ENCODE measurements at places on chromosomes 4 and X.

GRCh38 chr4:124650614-124651013, 61.9 kb downstream of the ANKRD50 start:
- no peak for DNase-seq

DNA sequence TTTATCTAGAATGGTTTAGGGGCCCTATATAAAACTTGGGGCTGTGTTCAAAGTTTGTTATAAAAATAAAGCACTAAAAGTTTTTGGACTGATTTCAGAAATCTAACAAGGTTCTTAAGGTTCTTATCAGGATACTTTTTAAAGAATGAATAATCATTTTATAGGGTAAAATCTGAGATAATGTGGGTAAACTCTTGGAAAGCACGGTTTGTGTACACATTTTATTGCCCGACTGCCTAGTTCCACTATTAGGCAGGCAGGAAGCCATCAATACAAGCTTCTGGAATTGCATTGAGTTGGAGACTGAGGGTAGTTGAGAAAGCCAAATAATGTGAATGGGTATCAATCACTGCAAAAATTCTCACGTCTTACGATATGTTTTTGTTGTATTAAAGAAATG, 331.0 kb upstream of the PITX2 start:
- DNase-seq: no peak

GRCh38 chr4:115424852-115425251, 311.4 kb upstream of the NDST4 start:
- DNase-seq: no peak

DNA sequence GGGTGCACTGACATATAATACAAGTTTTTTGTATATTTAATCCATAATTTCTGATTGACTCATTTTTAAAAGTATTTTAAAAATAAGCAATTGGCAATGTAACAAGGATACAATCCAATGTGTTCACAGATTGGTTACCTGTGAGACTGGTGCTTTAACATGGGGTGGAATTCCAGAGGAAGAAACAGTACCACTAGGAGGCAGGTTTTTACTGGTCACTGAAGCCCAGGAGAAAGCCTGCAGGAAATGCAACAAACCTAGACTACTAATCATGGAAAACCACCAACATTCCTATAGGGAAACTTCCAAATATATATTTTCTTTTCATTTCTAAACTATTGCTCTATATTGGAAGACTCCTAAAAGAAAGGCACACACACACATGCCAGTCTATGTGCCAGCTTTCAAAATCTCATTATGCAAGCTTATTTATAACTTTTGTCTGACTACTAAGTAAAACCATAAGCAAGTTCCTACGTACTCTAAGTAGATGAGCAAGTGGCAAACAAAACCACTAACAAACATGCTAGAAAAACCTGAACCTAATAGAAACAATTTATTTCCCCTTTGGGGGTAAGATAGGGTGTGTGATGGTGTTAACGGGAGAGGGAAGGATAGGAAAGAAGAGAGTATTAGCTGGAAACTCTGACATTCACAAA, 19.2 kb downstream of the G3BP2 start:
- DNase-seq: no peak

DNA sequence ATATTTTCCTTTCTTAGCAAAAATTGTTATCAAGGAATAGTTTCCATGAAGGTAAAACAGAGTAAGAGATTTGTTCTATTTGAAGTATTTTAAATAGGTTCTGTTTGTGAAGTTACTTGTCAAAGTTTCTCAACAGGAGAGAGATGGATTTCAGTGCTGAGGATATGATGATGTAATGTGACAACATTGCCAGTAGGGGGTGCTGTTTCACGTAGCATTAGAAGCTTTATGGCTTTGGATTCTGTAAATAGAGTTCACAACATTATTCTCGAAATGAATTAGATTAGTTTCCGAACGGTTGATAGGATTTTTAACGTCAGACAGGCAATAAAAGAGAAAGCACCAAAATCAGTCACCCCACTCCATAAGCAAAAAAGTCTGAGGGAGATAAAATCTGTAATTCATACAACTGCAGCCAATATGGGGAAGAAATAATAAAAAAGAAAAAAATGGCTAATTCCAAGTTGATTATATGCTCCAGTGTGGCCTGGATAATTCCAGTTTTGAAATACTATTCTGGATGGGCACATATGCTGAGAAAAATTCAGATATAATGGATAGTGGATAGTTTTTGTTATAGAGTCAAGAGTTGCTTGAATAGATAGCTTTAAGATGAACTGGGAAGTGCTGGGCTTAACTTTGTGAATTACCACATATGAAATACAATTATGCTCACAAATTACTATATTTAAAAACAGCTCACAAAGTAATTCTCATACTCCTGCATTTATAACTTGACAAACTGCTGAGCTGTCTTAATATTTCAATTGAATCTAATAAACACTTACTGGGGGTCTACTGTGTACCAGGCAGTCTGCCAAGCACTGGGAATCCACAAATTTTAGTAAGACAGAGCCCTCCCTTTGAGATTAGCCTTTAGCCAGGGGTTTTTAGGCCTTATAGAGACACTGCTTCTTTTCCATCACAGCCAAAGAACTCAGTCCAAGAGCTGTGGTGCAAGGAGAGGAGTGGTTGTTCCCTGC, 109.1 kb downstream of the GPAT3 start:
- DNase-seq: no peak
